Cardiac septum (tissue), 1 donor: ENCODE measurements at places on chromosomes 2 and 18. TPM values are rescaled to one million over a fixed set of nuclear protein-coding genes. Genes with fewer than 3 reads are reported as not detected.

- DNase-seq = no peak
Measured at GRCh38 chr2:79782576-79783452, 270.0 kb downstream of the CTNNA2 start.

- DNase-seq = no peak
Measured at GRCh38 chr2:25363733-25364132, 22.0 kb upstream of the DNMT3A start.

DNA sequence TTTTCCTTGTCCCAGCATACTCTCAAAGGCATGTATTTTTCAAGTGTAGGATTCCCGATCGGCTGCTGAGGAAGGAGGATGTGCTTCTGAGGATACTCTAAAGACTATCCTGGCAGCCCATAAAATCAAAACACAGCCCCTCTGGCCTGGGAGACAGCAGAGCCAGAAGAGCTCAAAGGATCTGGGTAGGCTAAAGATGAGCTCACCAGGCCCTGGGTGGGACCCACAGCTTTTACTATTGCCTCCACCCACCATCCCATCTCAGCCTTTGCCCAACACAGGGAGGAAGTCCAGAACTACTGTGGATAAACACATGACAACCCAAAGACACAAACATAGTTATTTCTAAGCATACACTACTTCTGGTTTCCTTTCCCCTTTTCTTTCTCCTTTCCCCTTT is 79.1 kb upstream of the ZFP36L2 start:
- DNase-seq = no peak

GRCh38 chr2:238290091-238290509 is 1.7 kb upstream of the PER2 start:
- no peak for DNase-seq

The MYCN gene
- total RNA-seq = 0.43 TPM

DNA sequence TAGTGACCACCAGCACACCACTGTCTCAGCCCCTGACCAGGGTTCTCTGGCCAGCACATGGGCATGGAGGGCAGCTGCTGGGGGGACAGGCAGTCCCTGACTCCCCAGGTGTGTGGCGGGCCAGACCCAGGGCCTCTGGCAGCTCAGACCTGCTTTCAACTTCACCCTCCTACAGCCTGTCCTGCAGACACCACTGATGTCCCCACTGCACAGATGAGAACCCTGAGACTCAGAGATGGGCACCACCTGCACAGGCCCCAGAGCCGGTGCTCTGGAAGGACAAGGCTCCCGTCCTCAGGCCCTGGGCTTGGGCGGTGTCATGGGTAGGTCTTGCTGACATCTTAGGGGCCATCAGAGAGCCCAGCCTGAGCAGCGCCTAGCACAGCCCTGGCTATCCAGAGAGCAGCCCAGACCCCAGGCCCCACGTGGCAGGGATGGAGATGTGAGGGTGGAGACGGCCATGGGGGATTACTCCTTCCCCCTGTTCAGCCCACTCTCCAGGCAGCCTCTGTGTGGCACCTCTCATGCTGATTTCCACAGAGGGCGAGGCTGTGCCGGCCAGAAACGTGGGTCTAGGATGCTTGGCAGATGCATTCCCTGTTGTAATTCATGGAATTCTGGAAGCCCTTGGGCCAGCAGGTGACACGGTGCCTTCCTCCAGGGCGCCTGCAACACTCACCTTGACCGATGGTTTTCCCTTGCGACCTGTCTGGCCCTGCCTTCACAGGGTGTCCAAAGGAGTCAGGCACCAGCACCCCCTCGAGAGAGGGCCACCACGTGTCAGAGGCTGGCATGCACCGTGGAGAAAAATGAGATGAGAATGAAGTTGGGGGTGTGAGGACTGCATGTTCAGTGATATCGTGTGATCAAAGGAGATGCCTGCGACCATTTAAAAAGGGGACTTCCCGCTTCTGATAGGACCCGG is 61.2 kb upstream of the GLI2 start:
- DNase-seq = peak; percentile 67

DNA sequence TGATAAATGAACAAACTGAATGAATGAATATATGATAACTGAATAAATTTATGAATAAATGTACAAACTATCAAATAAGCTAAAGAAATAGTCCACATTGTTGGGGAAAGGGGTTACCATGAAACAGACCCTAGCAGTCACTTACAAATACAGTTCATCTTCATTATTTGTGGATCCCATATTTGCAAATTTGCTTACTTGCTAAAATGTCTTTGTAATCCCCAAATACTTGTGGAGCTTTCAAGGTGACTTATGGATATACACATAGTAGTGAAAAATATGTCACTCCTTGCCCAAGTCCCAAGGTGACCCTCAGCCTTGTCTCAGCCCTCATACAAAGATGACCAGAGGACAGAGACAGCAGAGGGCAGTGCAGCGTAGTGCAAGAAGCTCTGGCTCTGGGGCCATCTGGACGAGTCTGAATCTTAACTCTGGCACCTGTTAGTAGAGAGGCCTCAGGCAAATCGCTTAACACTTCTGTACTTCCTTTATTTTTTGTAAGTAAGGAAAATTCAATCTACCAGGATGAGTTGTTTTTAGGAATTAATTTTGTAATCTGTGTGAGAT is 3.1 kb downstream of the PAIP2B start:
- DNase-seq = peak; percentile 84

DNA sequence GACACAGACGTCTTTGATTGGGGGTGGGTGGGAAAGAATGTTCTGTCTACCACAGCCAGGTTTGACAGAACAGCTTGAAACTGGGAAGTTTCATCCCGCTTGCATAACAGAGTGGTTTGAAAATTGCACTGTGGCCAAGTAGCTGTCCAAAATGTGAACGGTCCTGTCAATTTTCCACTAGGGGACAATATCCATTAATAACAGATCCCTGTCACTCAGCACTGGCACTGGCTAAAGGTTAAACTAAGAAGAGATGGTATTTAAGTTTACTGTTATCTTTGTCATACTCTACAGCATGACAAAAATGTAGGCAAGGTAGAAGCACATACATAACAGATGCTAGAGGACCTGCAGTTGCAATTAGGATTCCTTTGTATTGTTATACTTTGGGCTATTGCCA is 55.6 kb upstream of the ACMSD start:
- DNase-seq = no peak

The GPR35 gene
- 1.5 TPM for total RNA-seq
